ENCODE measurements at places on chromosomes 7 and 10. TPM values are rescaled to one million over a fixed set of nuclear protein-coding genes. Genes with fewer than 3 reads are reported as not detected.
A peak's percentile ranks its signal among the peaks of the same experiment; 100 is the strongest.

ADCK2 gene
- 15.7 TPM for total RNA-seq

HTRA1 gene
- 40.8 TPM for total RNA-seq

PDE1C gene
- total RNA-seq, result 50.1 TPM

TMEM196 gene
- total RNA-seq, result not detected

FOXI2 gene
- total RNA-seq, result not detected

DNA sequence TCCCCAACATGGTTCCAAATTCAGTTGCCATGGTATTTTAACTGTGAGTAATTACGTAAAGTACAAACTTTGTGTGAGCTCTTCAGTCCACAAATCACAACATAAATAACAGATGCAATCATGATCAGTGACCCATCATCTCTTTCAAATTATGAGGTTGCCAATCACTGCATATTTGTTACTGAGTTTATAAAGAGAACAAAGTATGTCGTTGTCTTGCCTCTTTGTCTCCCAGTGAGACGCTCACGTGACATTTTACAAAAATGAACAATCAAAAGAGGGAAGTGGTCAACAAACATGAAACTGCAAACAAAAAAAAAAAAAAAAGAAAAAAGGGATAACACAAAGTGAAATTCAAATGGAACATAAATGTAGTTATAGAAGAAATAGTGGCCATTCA, 122.7 kb upstream of the PDSS1 start:
- no peak for DNase-seq

DNA sequence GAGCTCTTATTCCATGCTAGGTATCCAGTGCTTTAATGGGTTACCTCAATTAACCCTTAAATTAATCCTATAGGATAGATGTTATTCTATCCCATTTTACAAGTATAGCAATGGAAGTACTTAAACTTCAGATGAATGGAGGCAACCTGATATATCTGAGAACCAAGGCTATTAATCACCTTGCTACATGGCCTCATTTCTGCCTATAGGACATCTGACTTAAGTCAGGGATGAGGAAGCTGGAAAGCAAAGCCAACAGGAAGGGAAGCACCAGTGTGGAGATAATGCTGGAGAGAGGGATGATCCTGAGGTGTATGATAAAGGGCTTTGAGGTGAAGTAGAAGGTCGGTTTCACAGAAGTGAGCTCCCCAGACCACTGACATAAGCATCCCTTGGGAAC, 132.3 kb downstream of the CHN2 start:
- DNase-seq, result no peak

GRCh38 chr10:75195035-75195763, 15.4 kb upstream of the VDAC2 start:
- peak; percentile 8 for DNase-seq

DNA sequence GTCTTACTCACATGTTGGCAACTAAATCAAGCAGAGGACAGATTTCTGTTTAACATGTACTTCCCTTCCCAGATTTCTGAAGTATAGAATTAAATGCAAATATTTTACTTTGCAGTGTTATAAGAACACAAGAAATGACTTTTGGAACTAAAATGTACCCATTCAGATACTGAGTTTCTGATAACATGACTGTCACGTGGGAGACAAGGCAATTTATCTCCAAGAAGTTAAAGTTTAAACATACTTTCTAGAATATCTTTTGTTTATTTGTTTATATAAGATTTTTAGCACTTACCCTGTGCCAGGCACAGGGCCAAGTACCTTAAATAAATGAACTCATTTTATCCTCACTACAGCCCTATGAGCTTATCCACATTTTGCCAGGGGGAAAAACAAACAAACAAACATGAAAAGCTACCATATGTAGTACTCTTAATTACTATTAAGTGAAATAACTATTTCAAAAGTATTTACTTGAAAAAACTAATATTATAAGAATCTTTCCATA, 807.1 kb upstream of the KCND2 start:
- no peak for DNase-seq

DNA sequence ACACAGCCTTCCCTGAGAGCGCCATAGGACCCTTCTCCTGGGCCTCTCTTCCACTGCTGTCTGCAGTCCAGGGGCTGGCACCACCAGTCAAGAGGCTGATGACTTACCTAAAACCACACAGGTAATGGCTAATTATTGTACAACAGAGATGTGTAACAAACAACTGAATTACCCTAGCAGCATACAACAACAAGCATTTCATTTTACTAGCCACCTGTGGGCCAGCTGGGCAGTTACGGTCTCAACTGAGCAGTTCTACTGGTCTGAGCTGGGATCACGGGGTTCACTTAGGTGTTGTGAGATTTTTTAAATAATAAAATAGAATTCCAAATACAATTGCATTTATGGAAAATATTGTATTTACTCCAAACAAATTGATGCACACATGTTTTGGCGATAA, 431.9 kb downstream of the TNS3 start:
- DNase-seq, result no peak
